ENCODE measurements at places on chromosomes 7 and 10.

DNA sequence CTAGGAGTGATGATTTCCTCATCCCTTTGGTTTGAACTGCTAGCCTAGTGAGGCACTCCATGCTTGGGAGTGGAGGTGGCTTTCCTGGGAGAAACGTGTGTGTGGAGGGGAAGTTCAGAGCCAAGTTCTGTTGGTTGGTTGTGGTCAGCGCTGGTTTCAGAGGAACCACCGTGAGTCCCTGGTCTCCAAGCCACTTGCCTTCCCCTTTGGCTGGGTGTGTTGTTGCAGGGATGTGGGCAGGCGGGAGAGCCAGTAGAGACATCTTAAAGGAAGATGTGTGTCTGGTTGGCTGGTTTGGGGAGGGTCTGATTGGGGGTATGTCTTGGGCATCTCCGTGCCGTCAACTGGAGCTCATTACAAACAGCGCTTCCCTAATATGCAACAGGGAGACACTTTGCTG, 130.8 kb upstream of the TCF7L2 start:
- no peak for DNase-seq

DNA sequence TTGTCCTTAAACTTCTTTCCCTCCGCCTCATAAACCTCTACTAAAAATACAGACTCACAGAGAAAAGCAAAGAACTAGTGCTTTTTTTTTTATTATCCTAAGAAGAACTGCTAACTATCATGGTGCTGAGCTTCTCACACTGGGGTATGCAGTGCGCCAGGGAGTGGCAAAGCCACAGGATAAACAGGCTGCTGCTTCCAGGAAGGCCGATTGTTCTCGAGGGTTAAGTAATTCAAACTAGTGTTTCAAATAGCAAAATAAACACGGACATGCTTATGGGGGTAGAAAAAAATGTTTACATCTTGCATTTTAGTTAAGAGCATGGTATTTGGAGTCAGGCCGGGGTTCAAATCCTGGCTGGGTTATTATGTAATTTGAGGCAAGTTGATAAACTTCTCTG, 157.0 kb downstream of the TAX1BP1 start:
- no peak for DNase-seq

DNA sequence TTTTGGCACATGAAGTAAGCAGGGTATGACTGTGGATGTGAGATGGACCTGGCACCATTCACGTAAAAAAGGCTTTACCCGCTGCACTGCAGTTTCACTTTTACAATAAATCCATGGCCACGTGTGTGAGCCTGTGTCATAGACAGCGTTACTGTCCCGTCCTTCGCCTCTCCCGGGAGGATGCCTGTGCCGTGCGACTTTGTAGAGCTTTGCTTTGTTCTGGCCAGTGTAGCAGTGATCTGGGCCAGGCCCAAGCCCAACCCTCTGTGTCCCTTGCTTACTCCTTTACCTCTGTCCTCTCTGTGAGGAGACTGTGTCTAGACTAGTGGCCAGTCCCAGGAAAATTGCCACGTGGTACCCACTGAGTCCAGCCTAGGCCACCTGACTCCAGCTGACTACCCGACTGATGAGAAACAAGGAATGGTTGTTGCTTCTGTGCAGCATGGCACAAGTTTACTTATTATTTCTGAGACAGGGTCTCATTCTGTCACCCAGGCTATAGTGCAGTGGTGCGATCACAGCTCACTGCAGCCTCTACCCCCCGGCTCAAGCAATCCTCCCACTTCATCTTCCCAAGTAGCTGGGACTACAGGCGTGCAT, 48.1 kb downstream of the JAKMIP3 start:
- no peak for DNase-seq

DNA sequence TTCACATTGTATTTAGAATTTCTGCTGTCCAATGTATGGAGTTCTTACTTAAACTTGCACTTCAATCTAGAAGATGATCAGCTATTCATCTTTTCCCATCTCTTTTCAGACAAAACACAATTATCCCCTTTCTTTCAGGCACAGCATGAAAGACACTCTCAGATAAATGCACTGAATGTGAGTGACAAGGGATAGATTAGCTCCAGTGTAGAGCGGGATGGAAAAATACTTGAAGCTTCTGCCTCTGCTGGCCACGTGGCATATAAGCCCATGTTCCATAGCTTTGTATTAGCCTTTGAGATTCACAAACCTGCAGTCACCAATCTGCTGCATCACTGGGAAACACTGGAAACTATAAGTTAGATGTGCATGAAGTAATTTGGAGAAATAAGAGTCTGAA, 162.2 kb upstream of the FAM3C start:
- no peak for DNase-seq

DNA sequence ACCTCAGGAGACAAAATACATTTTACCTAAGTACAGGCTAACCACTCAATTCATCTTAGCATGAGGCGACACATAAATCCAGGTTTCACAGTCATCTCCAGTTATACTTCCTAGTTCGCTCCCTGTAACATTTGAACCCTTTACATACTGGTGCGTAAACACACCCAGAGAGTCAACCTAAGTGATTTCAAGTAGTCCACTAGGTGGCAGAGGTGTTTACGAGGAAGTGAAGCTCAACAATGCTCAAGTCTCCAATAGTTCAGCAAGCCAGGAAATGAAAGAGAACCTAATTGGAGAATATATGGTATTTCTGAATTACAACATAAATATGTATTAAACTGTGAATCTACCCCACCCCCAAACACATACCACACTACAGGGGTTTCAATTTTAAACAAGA, 76.3 kb upstream of the ABCB5 start:
- DNase-seq = no peak

DNA sequence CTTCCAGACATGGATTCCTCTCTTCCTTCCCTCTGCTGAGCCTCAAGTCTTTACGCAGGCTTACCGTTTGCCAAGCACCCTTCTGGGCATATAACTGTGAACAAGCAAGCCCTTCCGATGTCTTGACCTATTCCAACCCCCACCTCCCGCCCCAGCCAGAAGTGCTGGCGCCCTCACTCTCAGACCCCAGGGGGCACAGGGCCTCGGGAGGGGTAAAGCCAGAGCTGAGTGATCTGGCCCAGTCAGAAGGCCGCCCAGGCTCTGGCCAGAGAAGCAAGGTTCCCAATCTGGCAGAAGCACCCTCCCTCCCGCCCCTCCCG, 1.2 kb downstream of the PRRT4 start:
- DNase-seq = no peak

DNA sequence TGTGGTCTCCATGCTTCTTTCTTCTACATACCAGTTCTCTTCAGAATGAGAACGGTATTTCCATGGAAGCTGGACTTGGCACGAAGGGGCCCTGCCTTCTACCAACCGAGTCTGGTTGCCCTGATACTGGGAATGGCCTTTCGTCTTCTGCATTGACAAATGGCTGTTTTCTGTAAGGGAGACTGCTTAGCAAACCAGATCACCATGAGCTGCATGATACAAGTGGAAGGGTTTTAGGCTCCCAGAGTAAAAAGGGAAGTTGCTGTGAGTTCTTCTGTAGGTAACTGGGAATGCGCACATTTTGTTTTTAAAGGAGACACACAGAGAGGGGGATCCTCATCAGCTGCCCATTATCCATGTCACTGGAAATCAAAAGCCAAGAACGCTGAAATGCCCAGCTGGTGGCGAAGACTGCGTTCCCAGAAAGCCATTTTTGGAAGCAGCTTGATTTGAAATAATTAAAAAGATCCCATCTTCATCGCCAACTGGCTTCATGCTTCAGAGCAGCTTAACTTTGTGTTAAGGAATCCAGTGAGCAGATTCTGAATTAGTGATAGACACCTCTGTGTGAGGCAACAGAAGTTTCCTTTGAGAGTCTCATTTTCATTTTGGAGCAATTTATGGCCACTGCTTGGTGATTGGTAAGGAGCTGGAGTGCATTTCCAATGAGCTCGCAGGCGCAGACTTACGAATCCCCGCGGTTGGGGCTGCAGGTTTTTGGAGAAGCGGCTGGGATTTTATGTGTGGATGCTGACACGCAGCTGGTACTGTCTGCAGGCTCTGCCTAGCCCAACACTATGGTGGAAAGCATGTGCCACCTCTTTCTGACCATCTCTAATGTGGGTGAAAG, 672.7 kb upstream of the FOXK1 start:
- DNase-seq = no peak

- no peak for DNase-seq
These were observed 699 bp downstream of the CLIP2 start for GRCh38 chr7:74289659-74290552.

- DNase-seq = peak; percentile 21
These were observed 1.1 kb downstream of the RHOBTB1 start for GRCh38 chr10:60942788-60943315.

- DNase-seq = no peak
These were observed 387.8 kb downstream of the SDK1 start for GRCh38 chr7:3688842-3689241.

DNA sequence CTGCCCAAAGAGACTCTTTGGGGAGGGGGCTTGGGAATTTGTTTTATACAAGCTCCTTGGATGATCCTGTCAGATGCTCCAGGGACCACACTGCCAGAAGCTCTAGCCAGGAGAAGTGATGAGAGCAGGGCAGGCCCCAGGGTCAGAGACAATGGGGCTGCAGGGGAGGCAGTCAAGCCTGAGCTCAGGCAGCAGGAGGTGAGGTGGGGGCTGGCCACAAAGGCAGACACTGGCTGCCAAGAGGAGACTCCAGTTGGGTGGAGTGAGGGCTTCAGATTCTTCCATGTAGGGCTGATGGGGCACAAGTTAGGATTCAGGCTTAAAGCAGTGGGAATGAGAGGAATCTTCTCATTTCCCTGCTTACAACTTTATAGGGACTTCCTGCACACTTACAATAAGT, 35.6 kb upstream of the LOXL4 start:
- DNase-seq = no peak
